Body of pancreas (tissue), 4 donors: ENCODE measurements at places on chromosomes 13 and 19.

DNA sequence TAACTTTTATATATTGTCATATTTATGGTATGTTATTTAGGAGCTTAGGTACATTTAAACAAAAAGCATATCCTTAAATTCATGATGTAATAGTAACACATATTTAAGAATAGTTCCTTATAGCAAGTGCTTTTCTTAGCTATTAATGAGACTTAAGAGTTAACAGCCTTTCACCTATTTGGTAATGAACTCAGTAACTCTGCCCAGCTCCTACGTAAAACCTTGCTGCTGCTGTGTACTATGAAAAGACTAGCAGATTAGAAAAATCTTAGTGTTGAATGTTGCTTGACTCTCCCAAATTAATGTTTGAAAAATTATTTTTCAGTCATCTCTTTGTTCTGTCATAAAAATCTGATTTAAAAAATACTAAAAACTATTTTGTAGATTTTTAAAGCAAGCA is 6.9 kb downstream of the GPR180 start:
- DNase-seq, result no peak

DNA sequence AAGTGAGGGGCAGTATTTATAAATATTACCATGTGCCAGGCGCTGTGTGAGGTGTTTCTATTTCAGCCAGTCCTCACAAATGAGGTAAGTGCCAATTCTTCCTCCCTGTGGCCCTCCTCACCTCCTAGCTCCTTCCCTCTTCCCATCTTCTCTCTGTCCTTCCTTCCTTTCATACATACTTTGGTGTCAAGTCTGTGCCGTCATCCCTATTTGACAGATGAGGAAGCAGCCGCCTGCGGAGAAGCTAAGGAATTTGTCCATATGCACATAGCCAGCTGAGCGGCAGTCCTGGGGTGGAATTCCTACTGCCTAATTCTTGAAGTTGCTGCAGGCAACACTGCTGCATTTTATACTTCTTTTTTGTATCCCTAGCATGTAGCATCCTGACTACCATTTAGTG is 150.8 kb downstream of the B3GLCT start:
- no peak for DNase-seq

DNA sequence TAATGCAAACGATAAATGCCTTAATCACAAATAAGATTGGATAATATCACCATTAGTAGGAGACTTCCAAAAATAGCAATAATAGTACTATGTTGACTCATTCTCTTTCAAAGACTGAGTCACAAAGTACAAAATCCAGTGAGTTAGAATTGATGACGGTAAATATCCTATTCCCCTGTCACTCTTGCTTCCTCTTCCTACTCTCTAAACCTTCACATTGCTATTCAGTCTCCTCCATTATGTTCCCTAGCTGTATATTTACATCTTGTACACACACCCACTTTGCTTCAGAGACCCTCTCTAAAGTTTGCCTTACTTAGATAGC is 26.3 kb upstream of the INTS6 start:
- no peak for DNase-seq

DNA sequence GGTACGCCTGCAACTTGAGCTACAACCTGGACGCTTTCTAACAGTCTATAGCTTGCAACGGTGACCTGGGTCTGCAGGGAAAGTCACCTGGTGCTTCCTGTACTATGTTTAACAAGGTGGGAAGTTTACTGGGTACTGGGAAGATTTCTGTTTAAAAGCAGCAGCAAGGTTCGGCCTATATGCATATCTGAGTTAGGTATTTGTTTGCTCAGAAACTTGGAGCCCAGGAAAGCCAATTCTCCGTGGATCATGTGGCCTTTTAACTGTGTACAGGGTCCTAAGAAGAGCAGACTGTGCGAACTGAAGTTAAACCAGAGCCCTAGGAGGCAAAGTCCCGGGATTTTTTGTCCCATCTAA is 103.1 kb downstream of the STK24 start:
- DNase-seq, result no peak

GRCh38 chr13:42667638-42668037 is 93.7 kb downstream of the TNFSF11 start:
- DNase-seq, result no peak

GRCh38 chr13:79742923-79743322 is 262.0 kb downstream of the NDFIP2 start:
- no peak for DNase-seq
